IMR-90 (cell line): ENCODE measurements at places on chromosomes 7 and 10. TPM values are rescaled to one million over a fixed set of nuclear protein-coding genes. Genes with fewer than 3 reads are reported as not detected.

DNA sequence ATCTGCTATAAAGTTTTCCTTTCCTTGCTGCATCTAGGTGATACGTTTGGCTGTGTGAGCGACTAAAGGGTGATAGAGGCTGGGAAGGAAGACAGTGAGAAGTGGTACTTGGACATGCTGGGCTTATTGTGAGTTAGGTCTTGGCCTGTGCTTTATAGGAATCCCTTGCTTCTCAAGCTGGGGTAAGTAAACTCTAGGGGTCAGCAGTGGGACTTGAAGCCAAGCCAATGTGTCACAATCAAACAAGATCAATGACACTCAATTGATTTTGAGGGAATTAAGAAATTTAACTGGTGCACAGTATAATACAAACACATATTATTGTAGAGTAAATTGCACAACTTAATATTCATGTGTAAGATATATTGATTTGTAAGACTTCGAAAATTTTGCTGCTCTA is 155.8 kb upstream of the AOAH start:
- no peak for DNase-seq
- H3K36me3 ChIP-seq: no peaks in the 10 kb centered on the region
- H3K27me3 ChIP-seq: no peaks in the 10 kb centered on the region

Gene FBXO24
- total RNA-seq: 0.28 and 0.54 TPM in 2 replicates

Gene R3HCC1L
- total RNA-seq: 14.7 and 19.4 TPM in 2 replicates

GRCh38 chr10:119340893-119341458 is 133.6 kb downstream of the GRK5 start:
- peaks cover 38% of the 10 kb centered on the region for H3K36me3 ChIP-seq
- peaks cover 31% of the 10 kb centered on the region for H3K4me1 ChIP-seq
- DNase-seq: no peak
- H3K4me3 ChIP-seq: no peak overlapping the region

- peaks cover 8% of the 10 kb centered on the region for H3K27me3 ChIP-seq
- H3K36me3 ChIP-seq: no peaks in the 10 kb centered on the region
- DNase-seq: no peak
- H3K4me1 ChIP-seq: no peaks in the 10 kb centered on the region
- no peak overlapping the region for H3K27ac ChIP-seq
Measured at GRCh38 chr10:100319707-100320402, 10.2 kb downstream of the PKD2L1 start.

Gene ADARB2
- total RNA-seq: not detected in 2 replicates

Gene COL13A1
- 10.8 and 12.2 TPM in 2 replicates for total RNA-seq

DNA sequence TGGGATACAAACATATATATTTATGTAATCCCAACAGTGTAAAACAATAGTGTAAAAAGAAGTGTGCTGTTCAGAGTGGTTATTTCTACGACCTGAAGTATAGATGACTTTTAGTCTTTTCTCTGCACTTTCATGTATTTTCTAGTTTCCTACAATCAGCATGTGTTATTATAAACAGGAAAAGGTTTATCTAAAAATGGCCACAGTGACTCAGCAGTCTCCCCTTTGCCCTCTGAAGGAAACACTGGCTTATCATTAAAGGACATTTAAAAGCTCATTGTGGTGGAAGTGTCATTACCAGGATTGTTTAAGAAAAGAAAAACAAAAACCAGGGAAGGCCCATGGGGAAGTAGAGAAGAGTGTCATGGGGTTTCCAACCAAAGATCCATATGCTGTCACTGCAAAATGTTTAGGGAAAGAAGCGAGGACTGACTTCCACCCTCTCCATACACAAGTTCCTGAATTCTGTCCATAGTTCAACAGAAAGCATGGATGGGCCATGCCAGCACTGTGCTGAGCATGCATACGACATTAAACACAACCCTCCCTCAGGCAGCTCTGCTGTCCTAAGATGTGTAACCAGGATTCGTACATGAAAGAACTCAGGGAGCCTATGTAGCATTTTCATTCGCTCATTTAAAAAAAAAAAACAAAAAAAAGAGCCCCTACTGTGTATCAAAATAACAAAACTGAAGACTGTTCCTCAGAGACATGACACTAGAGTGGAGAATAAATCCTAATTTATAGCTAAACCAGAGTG is 10.2 kb downstream of the CYREN start:
- peaks cover 11% of the 10 kb centered on the region; the same call in 1 of the 2 replicates for H3K36me3 ChIP-seq
- peak overlapping the region; percentile 90; the same call in 1 of the 2 replicates for H3K27ac ChIP-seq
- peaks cover 16% of the 10 kb centered on the region for H3K4me1 ChIP-seq
- peak; percentile 67 for DNase-seq
- H3K4me3 ChIP-seq: no peak overlapping the region

Gene ABCB1
- total RNA-seq: 0.83 and 0.90 TPM in 2 replicates

Gene VSTM2A
- not detected in 2 replicates for total RNA-seq

GRCh38 chr10:27637601-27638000 is 108.0 kb downstream of the MKX start:
- no peaks in the 10 kb centered on the region for H3K36me3 ChIP-seq
- DNase-seq: peak; percentile 6
- H3K27ac ChIP-seq: no peak overlapping the region
- H3K27me3 ChIP-seq: no peaks in the 10 kb centered on the region
- H3K4me1 ChIP-seq: no peaks in the 10 kb centered on the region; the same call in 1 of the 2 replicates
- H3K4me3 ChIP-seq: no peak overlapping the region

Gene USP6NL
- 9.1 and 11.9 TPM in 2 replicates for total RNA-seq

GRCh38 chr7:55052741-55053427 is 34.1 kb downstream of the EGFR start:
- H3K27ac ChIP-seq: peak overlapping the region; percentile 58
- H3K36me3 ChIP-seq: peaks cover 4% of the 10 kb centered on the region; the same call in 1 of the 2 replicates
- peak; percentile 84 for DNase-seq
- no peak overlapping the region for H3K4me3 ChIP-seq
- no peaks in the 10 kb centered on the region for H3K27me3 ChIP-seq

Gene PALD1
- under 0.01 and 0.18 TPM in 2 replicates for total RNA-seq

DNA sequence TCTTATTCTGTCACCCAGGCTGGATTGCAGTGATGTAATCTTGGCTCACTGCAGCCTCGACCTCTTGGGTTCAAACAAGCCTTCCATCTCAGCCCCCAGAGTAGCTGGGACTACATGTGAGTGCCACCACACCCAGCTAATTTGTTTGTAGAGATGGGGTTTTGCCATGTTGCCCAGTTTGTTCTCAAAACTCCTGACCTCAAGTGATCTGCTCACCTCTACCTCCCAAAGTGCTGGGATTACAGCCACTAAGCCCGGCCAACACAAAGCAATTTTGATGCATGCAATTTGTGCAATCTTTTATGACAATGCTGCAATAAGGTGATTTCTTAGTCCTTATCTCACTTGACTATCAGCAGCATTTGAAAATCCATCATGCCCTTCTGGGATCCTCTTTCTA is 333.1 kb downstream of the FRMD4A start:
- H3K4me1 ChIP-seq: peaks cover 4% of the 10 kb centered on the region
- no peaks in the 10 kb centered on the region for H3K27me3 ChIP-seq
- no peak for DNase-seq
- no peak overlapping the region for H3K4me3 ChIP-seq
- no peak overlapping the region for H3K27ac ChIP-seq

DNA sequence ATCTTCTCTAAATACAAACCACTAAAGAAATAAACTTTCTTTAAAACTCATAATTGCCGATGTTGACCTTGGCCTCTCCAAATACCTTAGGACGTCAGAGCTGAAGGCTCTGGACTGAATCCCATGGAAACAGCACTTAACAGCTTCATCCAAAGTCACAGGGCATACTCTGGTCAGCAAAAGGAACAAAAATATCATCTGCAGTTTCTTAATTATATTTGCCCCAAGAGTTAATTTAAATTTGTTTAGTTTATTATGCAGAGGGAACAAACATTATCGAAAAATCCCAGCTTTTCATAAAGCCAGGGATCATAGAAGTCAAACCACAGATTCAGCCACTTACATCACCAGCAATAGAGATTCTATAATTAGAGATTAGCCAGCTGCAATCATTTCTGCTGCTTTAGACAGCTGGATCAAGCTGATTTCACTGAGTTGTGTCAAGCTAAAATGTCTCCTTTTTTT is 20.5 kb upstream of the FAM13C start:
- no peaks in the 10 kb centered on the region for H3K27me3 ChIP-seq
- H3K4me1 ChIP-seq: peaks cover 8% of the 10 kb centered on the region
- no peaks in the 10 kb centered on the region for H3K36me3 ChIP-seq
- DNase-seq: peak; percentile 93

DNA sequence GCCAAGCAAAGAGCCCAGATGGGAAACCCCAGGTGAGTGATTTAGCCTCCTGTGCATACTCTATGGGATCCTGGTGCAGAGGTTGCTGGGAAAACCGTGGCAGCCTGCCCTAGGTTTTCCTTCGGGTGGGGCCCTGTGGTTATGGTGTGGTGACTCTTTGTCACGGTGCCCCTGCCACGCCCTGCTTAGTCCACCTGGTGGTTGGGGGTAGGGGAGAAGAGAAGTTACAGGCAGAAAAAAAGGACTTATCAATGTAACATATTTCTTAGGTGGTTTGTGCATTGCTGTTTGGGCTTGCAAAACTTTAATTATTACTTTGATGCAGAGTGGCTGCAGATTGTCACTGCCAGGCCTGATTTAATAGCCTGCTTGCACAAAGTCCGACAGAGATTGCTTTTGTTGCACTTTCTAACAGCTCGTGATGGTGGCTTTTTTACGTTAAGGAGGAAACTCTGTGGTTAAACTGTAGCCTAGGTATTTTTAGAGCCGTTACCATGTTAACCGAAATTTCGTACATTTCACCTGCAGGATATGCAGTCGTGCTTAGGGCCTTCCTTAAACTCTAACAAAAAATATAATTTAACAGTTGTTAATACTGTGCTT is 197.4 kb downstream of the RNLS start:
- H3K27ac ChIP-seq: no peak overlapping the region
- H3K36me3 ChIP-seq: no peaks in the 10 kb centered on the region
- peaks cover 2% of the 10 kb centered on the region; the same call in 1 of the 2 replicates for H3K4me1 ChIP-seq
- no peak overlapping the region for H3K4me3 ChIP-seq
- no peaks in the 10 kb centered on the region for H3K27me3 ChIP-seq
- DNase-seq: no peak

GRCh38 chr7:18064242-18064838 is 36.7 kb upstream of the PRPS1L1 start:
- H3K4me1 ChIP-seq: no peaks in the 10 kb centered on the region
- no peak overlapping the region for H3K27ac ChIP-seq
- H3K36me3 ChIP-seq: no peaks in the 10 kb centered on the region
- H3K27me3 ChIP-seq: peaks cover 3% of the 10 kb centered on the region; the same call in 1 of the 2 replicates
- no peak for DNase-seq

DNA sequence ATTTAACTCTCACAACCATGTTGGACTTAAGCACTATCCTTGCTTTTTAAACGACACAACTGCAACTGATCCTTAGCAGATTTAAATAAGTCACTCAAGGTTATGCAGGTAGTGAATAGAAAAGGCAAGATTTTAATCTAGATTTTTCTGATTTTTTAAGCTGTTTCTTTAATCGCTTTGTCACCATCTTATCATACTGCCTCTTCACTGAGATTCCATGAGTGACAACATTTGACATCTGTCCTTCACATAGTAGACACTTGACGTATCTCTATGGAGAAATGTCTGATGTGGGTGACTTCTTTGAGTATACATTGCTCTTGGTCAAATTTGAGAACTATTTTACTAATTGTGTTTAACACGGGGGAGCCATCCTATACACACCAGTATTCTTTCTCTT is 839.7 kb downstream of the GATA3 start:
- no peak overlapping the region for H3K4me3 ChIP-seq
- DNase-seq: no peak
- no peaks in the 10 kb centered on the region for H3K36me3 ChIP-seq
- no peak overlapping the region for H3K27ac ChIP-seq
- H3K27me3 ChIP-seq: no peaks in the 10 kb centered on the region
- H3K4me1 ChIP-seq: no peaks in the 10 kb centered on the region

Gene MAP3K8
- total RNA-seq: 1.8 and 3.9 TPM in 2 replicates

DNA sequence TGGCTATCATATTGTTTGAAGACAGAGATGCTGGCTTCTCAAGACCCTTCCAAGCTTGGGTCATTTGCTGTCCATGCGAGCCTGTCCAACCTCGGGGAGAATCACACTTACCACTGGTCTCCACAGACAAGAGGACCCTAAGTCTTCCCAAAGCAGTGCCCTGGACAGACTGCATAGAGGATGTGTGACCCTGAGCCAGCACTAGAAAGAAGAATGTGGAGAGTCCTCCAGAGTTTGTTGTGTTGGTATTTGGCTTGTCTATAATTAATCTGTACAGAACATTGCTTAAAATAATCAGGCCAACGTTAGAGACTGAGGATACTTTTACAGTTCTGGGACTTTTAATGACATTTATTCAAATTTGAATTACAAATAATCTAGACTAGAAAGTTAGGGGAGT is 212.7 kb downstream of the TMEM178B start:
- no peaks in the 10 kb centered on the region for H3K27me3 ChIP-seq
- H3K27ac ChIP-seq: no peak overlapping the region
- H3K36me3 ChIP-seq: no peaks in the 10 kb centered on the region
- DNase-seq: no peak
- H3K4me1 ChIP-seq: no peaks in the 10 kb centered on the region

DNA sequence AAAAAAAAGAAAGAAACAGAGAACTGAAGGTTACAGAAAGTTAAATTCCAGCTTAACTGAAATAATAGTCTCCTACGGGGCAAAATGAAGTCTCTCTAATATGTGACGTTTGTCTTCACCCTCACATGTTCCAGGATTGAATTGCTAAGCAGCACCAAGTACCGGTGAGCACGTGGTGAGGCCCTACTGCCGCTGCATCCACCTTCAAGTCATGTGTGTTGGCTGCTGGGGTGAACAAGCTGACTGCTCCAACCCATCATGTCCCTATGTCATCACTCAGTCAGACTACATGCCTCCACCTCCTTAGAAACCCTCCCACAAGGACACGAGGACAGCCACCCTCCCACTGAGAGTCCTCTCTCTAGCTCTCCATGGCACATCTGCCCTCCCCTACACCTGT is 35.4 kb upstream of the NPFFR1 start:
- no peak overlapping the region for H3K4me3 ChIP-seq
- H3K36me3 ChIP-seq: no peaks in the 10 kb centered on the region
- no peaks in the 10 kb centered on the region for H3K27me3 ChIP-seq
- no peak for DNase-seq

DNA sequence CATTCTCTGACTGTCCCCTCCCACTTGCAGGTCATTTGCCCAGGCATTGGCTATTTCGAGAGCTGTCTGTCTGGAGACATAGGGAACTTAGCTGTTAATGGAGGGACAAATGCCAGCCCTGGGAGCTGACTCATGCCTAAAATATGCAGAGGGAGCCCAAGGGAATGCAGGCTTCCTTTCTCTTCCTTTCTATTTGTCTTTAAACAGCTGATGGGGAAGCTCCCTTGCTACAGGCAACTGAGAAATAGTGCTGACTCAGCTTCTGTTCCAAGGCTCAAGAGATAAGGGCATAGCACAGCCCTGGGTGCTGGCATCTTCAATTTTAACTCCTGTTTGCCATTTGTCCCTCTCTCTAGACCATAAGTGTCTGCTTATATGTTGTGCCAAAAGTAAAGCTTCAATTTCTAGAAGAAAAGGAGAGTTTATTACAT is 82.7 kb upstream of the C1GALT1 start:
- H3K4me3 ChIP-seq: no peak overlapping the region
- H3K4me1 ChIP-seq: peaks cover 2% of the 10 kb centered on the region; the same call in 1 of the 2 replicates
- no peak overlapping the region for H3K27ac ChIP-seq
- DNase-seq: peak; percentile 83
- H3K36me3 ChIP-seq: no peaks in the 10 kb centered on the region

Gene SLC35G1
- 2.7 and 3.9 TPM in 2 replicates for total RNA-seq

GRCh38 chr7:27840313-27840712 is 100.4 kb downstream of the TAX1BP1 start:
- DNase-seq: no peak
- H3K27me3 ChIP-seq: no peaks in the 10 kb centered on the region
- peaks cover 20% of the 10 kb centered on the region; the same call in 1 of the 2 replicates for H3K36me3 ChIP-seq
- H3K27ac ChIP-seq: no peak overlapping the region
- H3K4me1 ChIP-seq: no peaks in the 10 kb centered on the region

GRCh38 chr10:85527616-85528317 is 838.8 kb downstream of the GRID1 start:
- no peak overlapping the region for H3K4me3 ChIP-seq
- H3K27me3 ChIP-seq: no peaks in the 10 kb centered on the region
- no peak for DNase-seq
- no peaks in the 10 kb centered on the region for H3K4me1 ChIP-seq
- H3K27ac ChIP-seq: no peak overlapping the region
